ENCODE measurements at places on chromosomes 1 and 21.

- no peak for DNase-seq
These were observed 62.1 kb downstream of the ST3GAL3 start for GRCh38 chr1:43769350-43769908.

DNA sequence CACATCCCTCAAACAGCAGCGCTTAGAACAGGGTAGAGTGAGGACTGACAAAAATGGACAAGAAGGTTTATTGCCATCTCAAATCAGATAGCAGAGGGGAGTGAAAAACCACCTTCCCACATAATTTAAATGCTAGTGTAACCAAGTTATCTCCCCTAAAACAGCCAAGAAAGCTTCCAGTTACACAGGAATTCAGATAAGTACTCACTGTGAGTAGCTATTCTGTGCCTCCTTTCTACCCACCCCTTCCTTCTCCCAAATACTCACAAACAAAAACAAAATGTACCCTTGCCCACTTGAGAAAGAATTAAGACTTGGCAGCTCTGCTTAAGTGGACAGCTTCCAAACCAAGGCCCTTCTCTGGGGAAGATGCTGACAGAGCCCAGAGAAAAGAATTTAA lies 9.1 kb downstream of the OTUD7B start:
- no peak for DNase-seq

DNA sequence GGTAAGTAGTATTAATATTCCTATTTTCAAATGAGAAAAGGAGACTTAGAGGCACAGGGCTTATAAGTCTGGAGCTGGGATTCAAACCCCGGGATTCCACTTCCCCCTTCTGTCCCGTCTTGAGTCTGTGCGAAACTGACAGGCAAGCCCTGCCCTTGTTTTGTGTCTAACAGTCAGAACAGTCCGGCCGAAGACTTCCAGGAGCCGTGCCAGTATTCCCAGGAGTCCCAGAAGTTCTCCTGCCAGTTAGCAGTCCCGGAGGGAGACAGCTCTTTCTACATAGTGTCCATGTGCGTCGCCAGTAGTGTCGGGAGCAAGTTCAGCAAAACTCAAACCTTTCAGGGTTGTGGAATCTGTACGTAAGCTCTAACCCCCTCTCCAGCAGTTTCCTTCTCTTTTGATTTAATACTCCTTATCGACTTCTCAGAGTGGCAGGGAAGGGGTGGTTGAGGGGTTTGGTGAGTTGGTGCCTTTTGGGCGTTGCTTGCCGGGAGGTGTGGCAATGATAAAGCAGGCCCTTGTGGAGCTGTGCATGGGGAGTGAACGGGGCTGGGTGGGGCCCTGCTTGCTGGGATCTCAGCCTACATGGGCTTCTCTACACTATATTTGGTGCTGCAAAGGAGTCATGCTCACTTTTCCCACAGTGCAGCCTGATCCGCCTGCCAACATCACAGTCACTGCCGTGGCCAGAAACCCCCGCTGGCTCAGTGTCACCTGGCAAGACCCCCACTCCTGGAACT lies 29.4 kb downstream of the IL6R start:
- no peak for DNase-seq

GRCh38 chr1:17805869-17806684 lies 50.9 kb downstream of the ACTL8 start:
- no peak for DNase-seq

GRCh38 chr1:160653620-160654016 lies 6.8 kb upstream of the SLAMF1 start:
- no peak for DNase-seq

- no peak for DNase-seq
These were observed 7.0 kb downstream of the FBLIM1 start for GRCh38 chr1:15765495-15766194.

DNA sequence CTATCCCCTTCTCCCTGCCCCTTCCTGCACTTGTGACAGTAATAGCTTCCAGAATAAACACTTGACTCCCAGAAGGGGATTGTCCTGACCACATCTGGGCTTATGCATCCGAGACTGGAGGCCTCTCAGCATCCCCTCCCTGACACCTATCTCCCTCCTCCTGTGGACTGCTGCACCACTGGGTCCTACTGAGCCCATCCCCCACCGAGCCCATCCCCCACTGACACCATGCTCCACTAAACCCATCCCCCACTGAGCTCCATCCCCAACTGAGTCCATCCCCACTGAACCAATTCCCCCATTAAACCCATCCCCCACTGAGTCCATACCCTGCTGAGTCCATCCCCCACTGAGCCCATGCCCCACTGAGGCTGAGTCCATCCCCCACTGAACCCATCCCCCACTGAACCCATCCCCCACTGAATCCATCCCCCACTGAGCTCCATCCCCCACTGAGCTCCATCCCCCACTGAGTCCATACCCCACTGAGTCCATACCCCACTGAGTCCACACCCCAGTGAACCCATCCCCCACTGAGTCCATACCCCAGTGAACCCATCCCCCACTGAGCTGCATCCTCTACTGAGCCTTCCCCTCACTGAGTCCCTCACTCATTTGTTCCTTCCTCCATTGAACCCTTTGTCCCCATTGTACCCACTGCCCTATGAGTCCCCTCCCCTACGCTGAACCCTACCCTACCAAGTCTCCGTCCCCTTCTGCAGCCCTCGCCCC lies 5.6 kb downstream of the PDZK1IP1 start:
- DNase-seq = no peak

DNA sequence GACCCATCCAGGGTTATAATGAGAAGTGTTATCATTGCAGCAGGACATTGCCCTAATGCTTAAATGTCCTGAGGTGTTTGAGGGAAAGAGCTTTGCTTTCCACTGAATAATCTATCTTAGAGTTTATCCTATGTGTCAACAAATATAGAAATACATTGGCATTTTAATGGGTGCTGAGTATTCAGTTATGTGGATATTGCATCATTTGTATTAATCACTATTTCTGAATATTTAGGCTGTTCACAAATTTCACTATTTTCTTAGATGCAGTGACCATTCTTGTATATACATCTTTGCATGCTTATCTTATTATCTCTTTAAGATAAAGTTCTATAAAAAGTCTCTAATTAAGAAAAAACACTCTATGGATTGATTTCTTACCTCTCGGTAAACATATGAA lies 18.2 kb downstream of the TRIM67 start:
- no peak for DNase-seq

GRCh38 chr1:169848456-169848855 lies 45.2 kb downstream of the SCYL3 start:
- DNase-seq = no peak

DNA sequence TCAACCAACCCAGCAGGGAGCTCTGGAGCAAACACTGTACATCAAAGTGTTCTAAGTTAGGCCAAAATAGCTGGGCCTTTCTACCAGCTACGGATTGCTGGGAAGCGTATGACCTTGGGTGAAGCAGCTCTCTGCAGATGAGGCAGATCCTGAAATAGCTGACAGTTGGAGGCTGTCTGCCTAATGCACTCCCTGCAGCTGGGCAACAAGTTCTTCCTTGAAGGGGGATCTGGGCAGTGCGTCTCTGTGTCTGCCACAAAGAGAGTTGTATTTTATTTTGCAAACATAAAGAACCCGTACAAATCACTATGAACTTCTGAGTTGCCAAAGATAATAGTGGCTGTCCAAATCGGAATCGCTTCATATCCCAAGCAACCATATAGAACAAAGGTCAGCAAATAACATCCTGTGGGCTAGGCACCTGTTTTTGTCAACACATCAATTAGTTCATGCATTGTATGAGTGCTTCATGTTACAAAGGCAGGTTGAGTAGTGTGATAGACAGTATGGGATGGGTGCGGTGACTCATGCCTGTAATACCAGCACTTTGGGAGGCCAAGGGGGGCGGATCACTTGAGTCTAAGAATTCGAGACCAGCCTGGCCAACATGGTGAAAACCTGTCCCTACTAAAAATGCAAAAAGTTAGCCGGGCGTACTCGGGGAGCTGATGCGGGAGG lies 29.1 kb upstream of the KLF17 start:
- no peak for DNase-seq

GRCh38 chr21:45339421-45340402 lies 52.0 kb upstream of the POFUT2 start:
- DNase-seq = no peak

DNA sequence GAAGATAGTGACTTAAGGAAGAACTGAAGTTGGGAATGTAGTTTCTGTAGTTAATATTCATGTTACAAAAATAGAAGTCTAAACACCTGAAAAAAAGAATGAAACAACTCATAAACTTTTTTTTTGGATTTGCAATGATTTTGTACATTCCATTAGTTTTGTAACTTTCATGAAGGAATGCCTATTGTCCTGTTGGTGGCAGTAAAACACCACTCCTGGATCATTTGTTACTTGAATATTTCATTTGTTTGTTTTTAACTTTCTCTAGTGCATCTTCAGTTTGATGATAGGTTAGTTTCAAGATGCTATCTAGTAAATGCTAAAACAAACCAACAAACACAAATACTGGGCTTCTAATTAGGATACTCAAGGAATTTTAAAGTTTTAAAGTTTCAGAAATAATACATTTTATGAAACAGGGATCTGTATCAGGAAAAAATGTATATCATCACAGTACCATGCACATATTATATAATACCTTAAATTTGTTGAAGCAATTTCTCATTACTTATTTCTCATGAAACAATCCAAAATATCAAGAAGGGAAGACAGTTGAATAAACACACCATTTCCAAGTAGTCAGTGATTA lies 229.7 kb upstream of the CACYBP start:
- no peak for DNase-seq

- DNase-seq = no peak
These were observed 21.9 kb downstream of the UBASH3A start for GRCh38 chr21:42425591-42425990.

DNA sequence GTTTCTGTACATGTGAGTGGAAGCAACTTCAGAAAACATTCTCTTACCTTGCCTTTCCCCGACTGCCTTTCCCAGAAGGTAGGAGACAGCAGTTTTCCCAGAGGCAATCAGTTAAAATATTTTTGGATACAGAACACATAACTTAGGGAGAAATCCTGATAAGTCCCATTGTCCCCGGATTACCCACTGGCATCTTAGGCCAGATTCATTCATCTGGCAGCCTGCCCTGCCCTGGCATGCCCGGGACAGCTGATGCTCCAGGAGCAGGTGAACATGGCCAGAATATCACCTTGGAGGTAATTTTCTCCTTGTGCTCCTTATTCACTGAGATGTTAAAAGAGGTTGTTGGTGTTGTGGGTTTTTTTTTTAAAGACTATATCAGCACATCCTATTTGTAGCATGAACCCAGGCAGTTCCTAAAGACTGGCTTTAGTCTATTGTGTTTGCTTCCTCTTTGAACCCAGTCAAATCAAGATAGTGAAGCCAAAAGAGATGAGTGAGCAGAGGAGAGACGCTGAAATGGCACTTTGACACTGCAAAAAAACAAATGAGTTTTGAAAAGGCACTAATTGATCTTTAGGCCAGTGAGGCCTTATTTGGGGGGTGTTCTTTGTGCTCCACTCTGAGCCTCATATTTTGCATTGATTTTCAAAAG lies 139.6 kb downstream of the PLPP3 start:
- no peak for DNase-seq

GRCh38 chr1:89635825-89636815 lies 3.2 kb downstream of the LRRC8C start:
- DNase-seq = no peak

DNA sequence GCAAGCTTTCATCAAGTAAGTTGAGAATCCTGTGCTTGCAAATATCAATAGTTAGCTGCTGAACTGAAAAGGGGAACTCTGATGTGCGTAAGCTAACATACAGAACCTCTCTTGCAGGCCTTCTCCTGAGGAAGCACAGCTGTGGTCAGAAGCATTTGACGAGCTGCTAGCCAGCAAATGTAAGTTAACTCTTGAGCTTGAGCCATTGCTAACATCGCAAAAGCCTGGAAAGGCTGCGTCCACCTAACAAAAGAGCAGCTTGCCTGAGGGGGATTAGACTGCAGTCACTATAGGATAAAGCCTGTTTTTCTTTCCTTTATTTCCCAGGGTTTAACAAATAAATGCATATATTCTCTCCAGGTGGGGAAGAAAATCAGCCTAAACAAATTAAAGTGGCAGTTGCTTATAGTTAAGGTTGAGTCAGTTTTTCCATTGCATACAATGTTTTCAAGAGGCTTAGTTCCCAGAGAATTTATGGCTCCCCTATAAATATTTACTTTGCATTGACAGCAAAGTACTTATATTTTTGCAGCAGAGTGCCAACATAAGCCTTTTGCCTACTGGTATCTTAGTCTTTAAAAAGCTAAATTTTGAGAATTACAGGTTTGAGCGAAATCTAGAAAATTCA lies 1.5 kb downstream of the RGS2 start:
- no peak for DNase-seq

GRCh38 chr1:183548116-183548515 lies 42.1 kb downstream of the NCF2 start:
- no peak for DNase-seq

- DNase-seq = no peak
These were observed 142.5 kb downstream of the TIAM1 start for GRCh38 chr21:31201548-31201947.

DNA sequence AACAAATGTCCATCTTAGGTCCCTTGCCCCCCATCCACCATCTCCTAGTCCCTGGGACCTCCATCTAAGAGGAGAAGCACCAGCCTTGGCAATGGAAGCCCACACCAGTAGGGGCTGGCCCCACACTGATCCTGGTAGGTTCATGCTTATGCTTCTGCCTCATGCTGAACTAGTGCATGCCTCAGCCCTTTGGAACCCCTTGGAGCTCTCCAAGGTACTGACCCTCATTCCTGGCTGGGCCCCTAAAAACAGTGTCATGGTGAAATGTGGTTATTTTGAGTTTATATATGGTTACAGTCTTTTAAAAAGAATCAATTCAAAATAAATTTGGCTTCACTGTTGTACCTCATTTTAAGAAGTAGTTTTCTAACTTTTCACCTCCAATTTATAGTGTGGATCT lies 108.3 kb downstream of the HIVEP3 start:
- DNase-seq = no peak

DNA sequence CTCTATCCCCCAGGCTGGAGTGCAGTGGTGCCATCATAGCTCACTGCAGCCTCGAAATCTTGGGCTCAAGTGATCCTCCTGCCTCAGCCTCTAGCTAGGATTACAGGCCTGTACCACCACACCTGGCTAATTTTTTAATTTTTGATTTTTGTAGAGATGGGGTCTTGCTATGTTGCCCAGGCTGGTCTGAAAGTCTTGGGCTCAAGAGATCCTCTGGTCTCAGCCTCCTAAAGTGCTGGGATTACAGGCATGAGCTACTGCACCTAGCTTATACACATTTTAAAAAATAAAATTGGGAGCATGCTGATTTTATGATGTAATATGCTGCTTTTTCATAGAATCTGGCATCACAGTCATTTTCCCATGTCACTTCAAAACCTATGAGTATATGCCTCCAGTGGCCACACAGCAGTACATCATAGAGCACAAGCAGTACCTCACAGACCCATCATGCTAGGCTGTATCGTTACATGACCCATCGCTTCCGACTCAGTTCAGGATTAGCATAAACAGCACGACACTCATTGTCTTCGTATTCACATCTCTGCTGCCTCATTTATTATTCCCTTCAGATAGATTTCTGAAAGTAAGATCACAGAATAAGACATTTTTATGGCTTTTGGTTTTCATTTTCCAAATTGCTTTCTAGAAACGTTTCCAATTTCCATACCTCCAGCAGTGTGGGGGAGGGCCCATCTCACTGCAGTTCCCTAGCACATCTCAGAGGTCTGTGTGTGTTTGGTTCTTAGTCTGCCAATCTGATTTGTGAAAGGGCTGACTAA lies 35.9 kb upstream of the CCSAP start:
- DNase-seq = no peak

Data from activated CD4-positive, alpha-beta T cell treated with anti-CD3 and anti-CD28 coated beads for 1 hour (primary cell).